AG10803 (cell line): ENCODE measurements at places on chromosomes 4 and X.
A peak's percentile ranks its signal among the peaks of the same experiment; 100 is the strongest.

DNA sequence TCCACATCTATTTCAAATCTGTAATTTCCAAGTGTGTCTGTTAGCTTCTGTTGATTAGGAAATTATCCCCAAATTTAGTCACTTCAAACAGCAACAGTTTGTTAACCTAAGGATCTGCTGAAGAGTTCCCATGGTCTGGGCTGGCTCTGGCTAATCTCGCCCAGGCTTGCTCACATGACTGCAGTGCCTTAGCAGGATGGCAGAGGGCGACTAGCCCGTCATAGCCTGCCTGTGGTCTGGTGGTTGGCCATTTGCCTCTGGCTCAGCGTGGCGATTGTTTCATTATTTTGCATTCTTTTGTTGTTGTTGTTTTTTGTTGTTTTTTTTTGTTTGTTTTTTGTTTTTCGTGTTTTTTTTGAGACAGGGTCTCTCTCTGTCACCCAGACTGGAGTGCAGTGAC lies 264.0 kb downstream of the TRIML1 start:
- peak; percentile 34 for DNase-seq

DNA sequence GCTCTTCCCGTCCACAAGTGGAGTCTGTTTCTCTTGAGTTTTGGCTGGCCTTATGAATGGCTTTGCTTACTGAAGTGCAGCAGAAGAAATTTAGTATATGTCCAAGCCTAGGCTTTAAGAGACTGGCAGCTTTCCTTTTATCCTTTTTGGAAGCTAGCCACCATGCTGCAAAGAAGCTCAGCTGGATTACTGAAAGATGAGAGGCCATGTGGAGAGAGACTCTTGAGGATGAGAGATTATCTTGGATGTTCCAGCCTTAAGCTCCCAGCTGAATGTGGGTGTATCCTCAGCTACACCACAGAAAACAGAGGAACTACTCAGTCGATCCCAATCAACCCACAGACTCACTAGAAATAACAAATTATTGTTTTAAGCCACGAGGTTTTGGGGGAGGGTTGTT lies 12.5 kb downstream of the CCNG2 start:
- peak; percentile 33 for DNase-seq

DNA sequence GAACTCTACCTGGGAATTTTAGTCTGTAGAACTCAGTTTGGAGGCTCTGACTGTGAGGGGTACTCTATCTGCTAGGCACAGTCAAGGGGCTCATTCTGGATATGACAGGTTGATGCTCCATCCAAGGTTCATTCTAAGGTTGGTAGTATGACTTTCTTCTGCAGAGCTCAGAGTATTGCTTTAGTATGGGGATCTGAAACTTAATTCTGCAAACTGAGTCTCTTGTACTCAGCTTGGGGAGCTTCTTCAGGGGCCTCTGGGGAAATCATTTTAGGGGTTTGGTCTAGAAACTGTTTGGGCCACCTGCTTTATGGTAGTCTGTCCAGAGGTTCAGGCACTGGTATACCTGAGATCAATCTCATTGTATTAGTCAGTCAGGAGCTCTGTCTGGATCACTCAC lies 9.7 kb upstream of the TSR2 start:
- no peak for DNase-seq

DNA sequence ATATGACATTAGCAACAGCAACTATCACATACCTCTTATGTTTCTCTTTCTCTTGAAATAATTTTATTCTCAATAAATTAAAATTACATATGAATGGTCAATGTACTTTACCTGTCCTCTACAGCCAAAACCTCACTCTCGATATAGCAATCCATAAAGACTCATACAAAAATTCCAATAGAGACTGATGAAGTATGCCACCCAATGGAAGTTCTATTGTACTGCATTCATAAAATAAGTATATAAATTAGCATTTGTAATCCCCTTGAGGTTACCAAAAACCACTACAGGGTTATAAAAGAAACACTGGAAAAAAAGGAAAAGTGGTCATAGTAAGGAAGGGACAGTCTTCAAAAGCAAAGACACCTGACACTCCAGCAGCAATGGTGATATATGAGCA lies 32.8 kb downstream of the CLDN2 start:
- DNase-seq: no peak

DNA sequence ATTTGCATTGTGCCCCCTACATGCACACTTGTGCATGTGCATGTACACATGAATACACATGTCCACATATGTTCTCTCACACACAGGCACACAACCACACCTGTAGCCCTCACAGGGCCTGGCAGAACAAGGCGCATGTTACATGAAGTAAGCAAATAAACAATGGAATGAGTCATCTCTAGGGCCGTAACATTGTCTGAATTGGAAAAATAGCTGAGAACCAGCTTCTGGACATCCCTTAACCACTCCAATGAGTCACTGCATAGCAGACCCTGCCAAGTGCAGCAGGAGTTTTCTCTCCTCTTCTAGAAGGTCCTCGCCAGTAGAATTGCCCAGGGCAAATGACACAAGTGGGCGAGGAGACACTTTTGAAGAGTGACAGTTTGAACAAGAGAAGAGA lies 66.1 kb downstream of the MAGEA10 start:
- DNase-seq: peak; percentile 71

GRCh38 chr4:81454948-81455347 lies 16.8 kb downstream of the RASGEF1B start:
- no peak for DNase-seq

DNA sequence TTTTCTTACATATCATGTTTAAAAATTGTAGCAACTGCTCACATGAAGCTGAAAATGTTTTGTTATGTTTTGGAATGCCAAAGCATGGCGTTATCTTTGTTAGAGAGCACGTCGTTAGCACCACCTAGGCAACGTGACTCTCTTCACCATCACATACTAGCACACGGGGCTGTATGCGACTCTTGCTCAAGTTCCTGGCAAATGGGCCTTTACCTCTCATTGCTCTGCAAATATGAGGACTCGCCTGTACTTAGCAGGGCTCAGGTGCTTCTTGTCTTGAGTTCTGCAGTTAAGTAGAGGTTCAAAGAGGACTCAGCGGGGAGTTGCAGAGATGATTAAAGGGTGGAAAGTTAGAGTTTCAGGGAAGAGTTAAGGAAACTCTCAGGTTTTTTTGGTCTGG lies 59.4 kb downstream of the CLCN4 start:
- no peak for DNase-seq

DNA sequence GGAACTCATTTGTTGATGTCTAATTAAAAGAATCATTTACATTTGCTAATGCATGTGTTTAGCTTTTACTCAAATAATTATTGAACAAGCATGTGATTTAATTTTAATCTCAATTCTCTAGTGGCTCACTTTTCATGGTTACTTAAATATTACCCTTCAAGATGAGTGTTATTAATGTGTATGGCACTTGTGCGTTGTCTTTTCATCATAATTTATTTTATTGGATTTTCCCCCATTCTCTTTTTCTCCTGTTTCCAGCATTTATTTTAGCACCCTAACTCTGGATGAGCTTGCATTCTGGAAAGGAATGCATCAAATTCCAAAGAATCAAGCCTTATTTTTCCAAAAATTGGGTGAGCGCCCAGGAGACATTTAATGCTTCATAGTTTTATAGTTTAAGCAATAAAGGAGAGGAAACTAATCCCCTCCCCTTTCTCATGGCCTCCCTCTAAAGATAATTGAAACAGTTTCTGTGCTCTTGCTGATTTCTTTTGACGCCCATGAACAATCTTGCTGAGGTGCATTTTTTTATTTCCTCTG lies 191.1 kb upstream of the FAT4 start:
- DNase-seq: peak; percentile 48

GRCh38 chr4:165909947-165910346 lies 36.9 kb downstream of the TLL1 start:
- no peak for DNase-seq

DNA sequence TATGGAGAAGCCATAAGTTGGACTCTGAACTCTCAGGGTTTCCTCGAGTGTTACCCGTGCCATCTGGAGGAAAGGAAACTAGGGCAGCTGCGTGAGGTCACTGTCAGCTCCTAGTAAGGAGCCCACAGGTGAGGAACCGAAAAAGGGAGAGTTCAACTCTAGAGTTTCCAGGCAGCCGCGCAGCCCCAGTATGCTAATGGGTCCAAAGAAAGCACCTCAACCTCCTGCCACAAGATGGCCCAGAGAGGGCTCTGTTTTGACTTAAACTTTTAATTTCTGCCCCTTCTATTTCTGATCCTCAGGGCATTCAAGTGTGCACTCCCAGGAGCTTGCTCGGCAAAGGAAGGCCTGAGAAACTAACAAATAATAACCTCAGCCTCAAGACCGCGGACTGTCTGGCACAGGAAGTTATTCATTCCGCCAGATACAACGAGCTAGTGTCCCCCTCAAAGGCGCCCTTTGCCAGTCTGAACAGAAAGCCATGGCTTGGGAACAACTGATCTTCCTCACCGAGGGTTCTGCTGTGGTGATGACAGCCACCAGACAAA lies 13.9 kb downstream of the SCARB2 start:
- no peak for DNase-seq

- DNase-seq: peak; percentile 46
Observed at GRCh38 chrX:68018248-68019203, 414.8 kb downstream of the OPHN1 start.

DNA sequence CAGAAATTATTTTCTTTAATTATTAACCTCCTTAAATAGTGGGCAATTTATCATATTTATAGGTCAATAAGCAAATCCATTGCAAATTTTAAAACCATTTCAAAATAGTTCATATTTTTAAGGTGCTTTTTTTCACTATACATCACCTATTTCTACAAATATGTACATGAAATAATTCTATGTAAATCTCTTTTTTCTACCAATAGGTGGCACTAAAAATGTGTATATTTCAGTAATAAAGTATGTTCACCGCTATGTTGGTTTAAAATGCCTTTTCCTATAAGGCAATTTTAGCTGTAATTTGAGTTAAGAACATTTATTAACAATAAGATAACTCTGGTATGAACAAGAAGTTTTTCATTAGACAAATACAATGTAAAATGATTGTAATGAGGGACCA lies 672.2 kb downstream of the KCTD8 start:
- DNase-seq: no peak

DNA sequence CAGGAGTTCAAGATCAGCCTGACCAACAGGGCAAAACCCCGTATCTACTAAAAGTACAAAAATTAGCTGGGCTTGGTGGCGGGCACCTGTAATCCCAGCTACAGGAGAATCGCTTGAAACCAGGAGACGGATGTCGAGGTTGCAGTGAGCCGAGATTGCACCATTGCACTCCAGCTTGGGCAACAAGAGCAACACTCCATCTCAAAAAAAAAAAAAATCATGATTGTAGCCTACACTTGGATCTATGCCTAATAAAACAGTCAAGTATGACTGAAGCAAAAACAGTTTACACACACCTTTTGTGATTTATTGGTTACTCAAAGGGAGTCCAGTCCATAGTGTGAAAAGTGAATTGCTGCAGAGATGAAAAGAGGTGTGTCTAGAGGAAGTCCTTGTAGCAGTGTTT lies 34.7 kb upstream of the TASL start:
- no peak for DNase-seq

GRCh38 chrX:19121898-19122640 lies at the start of gene ADGRG2:
ADGRG2 (minus strand) TSS chrX:19122468; CDS start chrX:19068834, 53,634 bp downstream.
- peak; percentile 5 for DNase-seq

GRCh38 chrX:149259241-149259640 lies 245.9 kb downstream of the IDS start:
- peak; percentile 8 for DNase-seq

DNA sequence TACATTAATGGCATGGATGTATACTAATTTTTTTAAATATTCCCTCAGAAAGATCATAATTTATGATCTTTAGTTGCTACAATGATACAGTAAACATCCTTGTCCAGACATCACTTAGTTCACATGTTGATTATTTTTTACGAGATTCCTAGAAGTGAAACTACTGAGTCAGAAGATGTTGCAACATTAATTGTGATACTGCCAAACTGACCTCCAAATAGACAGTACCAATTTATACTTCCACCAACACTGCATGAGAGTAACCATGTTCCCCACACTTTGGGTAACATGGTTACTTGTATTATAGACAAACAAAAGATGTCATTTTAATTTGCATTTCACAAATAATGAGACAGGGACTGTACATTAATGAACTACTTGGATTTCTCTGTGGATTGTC lies 19.6 kb downstream of the RCHY1 start:
- DNase-seq: peak; percentile 84

- no peak for DNase-seq
Observed at GRCh38 chrX:924017-924416, 288.4 kb downstream of the CRLF2 start.

GRCh38 chr4:141348573-141348972 lies 127.9 kb downstream of the ZNF330 start:
- no peak for DNase-seq

DNA sequence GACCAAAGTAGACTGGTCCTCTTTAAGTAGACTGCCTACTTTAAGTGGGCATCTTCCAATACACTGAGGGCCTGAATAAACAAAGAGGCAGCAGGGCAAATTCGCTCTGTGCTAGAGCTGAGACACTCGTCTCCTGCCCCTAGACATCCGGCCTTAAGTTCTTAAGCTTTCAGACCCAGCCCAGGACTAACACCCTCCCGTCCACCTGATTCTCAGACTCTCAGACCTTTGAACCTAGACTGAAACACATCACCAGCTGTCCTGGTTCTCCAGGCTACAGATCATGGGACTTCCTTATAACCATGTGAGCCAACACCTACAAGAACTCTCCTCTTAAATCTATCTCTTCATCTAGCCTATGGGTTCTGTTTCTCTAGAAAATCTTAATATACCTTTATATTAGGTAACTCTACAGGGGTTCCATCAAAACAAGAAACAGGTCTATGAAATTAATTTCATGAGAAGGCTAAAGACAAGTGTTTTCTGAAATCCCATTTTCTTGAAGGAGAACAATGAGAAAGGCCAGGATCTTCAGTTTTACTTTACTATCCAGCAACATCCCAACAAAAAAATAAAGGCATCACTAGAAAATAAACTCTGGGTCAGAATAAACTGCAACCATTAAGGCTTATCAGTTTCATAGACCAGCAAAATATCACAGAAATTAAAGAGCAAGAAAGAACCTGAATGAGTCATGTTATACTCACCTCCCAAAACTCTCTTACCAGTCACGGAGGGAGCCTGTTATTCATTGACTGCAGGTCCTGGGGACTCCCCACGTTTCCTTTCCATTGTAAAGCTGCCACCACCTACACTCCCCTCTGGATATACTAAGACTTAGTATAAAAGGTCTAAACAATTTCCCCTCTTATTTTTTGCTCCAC lies 14.8 kb downstream of the ADGRA3 start:
- peak; percentile 21 for DNase-seq

- DNase-seq: no peak
Observed at GRCh38 chrX:69243276-69243675, 78.0 kb upstream of the PJA1 start.

GRCh38 chr4:41432219-41432618 lies 105.7 kb upstream of the LIMCH1 start:
- no peak for DNase-seq

- peak; percentile 89 for DNase-seq
Observed at GRCh38 chr4:173448103-173448502, 49.2 kb upstream of the SCRG1 start.
